ENCODE measurements at places on chromosomes 1 and 21.

GRCh38 chr1:27970401-27970800, 10.6 kb downstream of the XKR8 start:
- H3K4me3 ChIP-seq, result peak overlapping the region; percentile 2
- no peaks in the 10 kb centered on the region for H3K36me3 ChIP-seq
- H3K27ac ChIP-seq, result peak overlapping the region; percentile 99
- no peaks in the 10 kb centered on the region for H3K27me3 ChIP-seq

- H3K36me3 ChIP-seq, result no peaks in the 10 kb centered on the region
- H3K4me1 ChIP-seq, result no peaks in the 10 kb centered on the region
- DNase-seq, result no peak
- 0 out of 2 replicates have a peak, but pooled peaks cover 5% of the 10 kb centered on the region for H3K27me3 ChIP-seq
- H3K27ac ChIP-seq, result no peak overlapping the region
- no peak overlapping the region for H3K4me3 ChIP-seq
These were observed 121.7 kb upstream of the KIAA0040 start for GRCh38 chr1:175314300-175314699.

GRCh38 chr1:240352769-240353168, 259.2 kb downstream of the GREM2 start:
- peaks cover 41% of the 10 kb centered on the region for H3K36me3 ChIP-seq
- no peaks in the 10 kb centered on the region for H3K27me3 ChIP-seq
- H3K27ac ChIP-seq, result peak overlapping the region; percentile 84
- peaks cover 63% of the 10 kb centered on the region for H3K4me1 ChIP-seq
- H3K4me3 ChIP-seq, result no peak overlapping the region

DNA sequence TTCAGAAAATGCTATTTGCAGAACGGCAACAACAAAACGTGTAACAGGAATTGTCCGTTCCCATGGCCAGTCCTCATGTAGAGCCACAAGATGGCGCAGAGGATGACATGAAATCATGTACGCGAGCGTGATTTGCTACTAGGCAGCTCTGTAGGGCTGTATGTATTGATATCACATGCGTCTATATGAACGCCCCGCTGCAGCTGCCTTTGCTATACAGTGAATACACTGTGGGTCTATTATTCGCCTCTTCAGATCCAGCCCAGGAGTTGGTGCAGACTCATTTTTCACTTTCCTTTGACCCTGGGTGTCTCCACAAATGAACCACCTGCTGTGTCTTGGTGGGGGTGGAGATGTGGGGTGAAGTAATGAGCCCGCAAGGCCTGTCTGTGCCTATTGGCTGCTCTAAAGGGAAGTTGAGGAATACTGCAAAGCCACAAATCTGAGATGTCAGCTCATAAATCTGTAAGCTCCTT, 361.5 kb downstream of the KIF26B start:
- peaks cover 8% of the 10 kb centered on the region for H3K4me1 ChIP-seq
- H3K36me3 ChIP-seq, result no peaks in the 10 kb centered on the region
- H3K27ac ChIP-seq, result no peak overlapping the region
- H3K27me3 ChIP-seq, result no peaks in the 10 kb centered on the region
- H3K4me3 ChIP-seq, result no peak overlapping the region
- DNase-seq, result no peak
